ENCODE measurements at places on chromosomes 7 and 10.

DNA sequence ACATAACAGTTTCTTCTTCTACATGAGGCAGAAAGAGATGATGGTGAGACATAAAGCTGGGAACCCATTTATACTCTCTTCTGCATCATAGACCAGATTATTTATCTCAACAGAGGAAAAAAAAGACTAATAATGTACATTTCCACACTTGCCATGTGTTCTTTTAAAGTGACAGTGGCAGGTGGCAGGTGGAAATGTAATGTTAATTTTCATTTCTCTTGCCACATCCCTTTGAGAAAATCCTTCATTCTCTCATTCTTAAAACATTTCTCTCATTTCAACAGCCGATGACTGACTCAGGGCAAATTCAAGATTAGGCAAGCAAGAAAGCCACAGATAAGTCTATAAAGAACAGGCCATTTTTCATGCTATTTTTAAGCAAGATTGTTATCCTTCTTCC is 635.6 kb upstream of the SORCS1 start:
- DNase-seq, result no peak

- DNase-seq, result no peak
Observed at GRCh38 chr7:151518105-151518946, 1.4 kb downstream of the RHEB start.

- DNase-seq, result no peak
Observed at GRCh38 chr10:110977662-110978061, 58.3 kb downstream of the SHOC2 start.

DNA sequence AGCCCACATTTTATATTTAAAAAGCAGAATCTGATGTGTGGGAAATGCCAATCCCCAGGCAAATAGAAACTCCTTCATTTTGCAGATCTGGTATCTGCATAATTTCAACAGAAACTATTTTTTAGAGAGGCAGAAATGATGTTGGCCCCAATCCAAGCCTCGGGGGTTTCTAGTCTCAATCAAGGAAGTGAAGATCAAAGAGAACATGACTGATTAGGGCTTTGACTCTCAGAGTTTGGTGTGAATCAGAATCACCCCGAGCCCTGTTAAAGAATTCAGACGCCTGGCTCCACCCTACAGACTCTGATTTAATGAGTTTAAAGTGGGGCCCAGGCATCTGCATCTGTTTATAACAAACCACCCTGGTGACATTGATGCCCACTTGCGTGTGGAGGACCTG is 36.7 kb upstream of the UBE2H start:
- no peak for DNase-seq

Data from activated CD4-positive, CD25-positive, alpha-beta regulatory T cell (primary cell).